OCI-LY7 (cell line): ENCODE measurements at places on chromosomes 12 and 14. TPM values are rescaled to one million over a fixed set of nuclear protein-coding genes. Genes with fewer than 3 reads are reported as not detected.

DNA sequence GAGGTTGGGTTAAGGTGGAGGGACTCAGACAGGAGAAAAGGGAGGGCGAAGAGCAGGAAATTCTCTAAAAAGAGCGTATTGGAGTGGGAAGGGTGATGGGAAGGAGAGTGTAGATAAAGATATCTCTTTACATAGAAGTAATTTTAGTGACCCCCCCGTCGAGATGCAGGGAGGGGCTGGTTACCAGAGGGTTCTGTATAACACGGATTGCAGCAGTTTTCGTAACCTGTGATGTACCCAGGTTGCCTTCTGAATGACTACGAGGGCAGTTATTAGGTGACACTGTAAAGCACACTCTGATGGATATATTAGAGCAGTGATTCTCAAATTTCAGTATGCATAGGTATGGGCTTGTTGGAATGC, 443 bp downstream of the DNAL1 start:
- DNase-seq, result no peak

GRCh38 chr12:114420944-114421335, 15.0 kb upstream of the TBX5 start:
- DNase-seq, result no peak

GRCh38 chr14:32938719-32939253, at the start of gene NPAS3:
Gene NPAS3, plus strand, starts transcription at chr14:32938879.
- DNase-seq, result no peak

The ERBB3 gene
- total RNA-seq, result 0.83 TPM in 1 of 2 replicates, not detected in the other

The NYNRIN gene
- total RNA-seq, result not detected in 2 replicates
